ENCODE measurements at places on chromosomes 3 and 15.

DNA sequence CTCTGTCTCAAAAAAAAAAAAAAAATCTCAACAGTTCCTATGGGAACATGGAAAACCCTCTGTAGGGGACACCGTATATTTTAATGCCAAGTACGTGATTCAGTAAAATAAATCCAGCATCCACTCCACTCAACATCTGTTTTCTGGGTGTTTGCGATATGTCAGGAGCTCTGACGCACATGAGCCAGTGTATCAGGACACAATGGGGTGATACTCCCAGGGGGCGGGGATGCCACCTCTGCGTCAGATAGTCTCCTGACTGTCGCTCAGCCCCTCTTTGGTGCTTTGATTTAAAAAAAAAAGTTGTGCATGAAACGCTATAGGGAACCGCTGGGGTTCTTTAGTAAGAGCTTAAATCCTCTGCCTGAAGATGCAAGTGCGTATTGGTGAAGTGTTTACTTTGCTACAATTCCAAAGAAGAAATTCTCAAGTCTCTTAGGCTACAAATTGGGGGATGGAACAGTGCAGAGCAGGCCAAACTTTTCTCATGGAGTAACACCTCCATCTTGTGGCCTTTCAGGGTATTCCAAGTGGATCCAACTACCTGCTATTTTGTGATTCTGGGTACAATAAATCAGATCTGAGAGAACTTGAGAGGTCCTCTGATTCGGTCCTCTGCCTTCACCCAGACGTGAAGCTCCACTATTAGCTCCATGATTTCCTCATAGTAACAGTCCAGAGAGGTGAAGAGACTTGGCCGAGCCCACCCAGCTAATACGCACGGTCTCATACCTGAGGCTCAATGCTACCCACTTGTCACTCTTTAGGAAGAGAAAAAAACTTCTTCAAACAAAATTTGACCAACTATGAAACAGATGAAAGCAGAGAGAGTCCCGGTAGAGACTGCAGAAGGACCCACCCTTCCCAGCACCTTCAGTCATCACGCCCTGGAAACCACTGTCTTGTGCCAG, 9.3 kb upstream of the NR2E3 start:
- DNase-seq = no peak

- no peak for DNase-seq
These were observed 462.1 kb upstream of the ADAMTS9 start for GRCh38 chr3:65149877-65150276.

DNA sequence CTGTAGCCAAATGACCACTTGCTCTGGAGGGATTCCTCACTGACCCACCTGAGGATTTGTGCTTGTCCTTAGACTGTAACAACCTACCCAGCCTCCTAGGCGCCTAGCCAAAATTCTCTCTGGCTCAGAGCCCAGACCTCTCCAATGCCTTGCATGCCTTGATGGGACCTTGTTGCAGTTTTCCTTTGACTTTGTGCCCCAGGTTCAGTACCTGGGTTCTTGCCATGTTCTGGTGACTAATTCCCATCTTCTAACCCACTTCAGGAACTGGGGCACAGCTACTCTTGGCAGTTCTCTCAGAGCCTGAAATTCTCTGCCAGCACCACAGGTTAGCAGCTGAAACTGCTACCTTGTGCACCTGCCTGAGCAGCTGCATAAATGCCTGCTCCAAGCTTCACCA, 27.0 kb upstream of the UBE3A start:
- peak; percentile 69 for DNase-seq

DNA sequence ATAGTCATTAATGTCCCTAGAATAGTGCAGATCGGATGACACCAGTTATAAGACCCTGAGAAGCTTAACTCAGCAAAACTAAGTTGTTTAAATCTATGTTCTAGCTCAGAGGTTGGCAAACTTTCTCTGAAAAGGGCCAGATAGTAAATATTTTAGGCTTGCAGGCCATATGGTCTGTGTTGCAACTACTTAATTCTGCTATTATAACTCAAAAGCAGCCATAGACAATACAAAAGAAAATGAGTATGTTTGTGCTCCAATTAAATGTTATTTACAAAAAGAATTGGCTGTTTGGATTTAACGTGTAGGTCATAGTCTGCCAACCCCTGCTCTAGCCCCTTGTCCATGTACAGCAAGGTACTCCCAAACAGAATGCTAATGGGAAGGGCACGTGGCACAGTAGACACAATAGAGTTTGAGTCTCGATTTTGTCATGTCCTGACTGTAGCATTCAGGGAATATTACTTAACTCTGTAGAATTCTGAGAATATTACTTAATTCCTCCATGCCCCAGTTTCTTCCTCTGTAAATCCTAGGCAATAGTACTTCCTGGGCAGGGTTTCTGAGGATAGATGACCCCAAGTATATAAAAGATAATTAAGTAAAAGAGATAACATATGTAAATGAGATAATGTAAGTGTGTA, 70.5 kb upstream of the ATP2C1 start:
- DNase-seq = no peak

GRCh38 chr15:55703873-55704301, 39.1 kb downstream of the PRTG start:
- DNase-seq = no peak

DNA sequence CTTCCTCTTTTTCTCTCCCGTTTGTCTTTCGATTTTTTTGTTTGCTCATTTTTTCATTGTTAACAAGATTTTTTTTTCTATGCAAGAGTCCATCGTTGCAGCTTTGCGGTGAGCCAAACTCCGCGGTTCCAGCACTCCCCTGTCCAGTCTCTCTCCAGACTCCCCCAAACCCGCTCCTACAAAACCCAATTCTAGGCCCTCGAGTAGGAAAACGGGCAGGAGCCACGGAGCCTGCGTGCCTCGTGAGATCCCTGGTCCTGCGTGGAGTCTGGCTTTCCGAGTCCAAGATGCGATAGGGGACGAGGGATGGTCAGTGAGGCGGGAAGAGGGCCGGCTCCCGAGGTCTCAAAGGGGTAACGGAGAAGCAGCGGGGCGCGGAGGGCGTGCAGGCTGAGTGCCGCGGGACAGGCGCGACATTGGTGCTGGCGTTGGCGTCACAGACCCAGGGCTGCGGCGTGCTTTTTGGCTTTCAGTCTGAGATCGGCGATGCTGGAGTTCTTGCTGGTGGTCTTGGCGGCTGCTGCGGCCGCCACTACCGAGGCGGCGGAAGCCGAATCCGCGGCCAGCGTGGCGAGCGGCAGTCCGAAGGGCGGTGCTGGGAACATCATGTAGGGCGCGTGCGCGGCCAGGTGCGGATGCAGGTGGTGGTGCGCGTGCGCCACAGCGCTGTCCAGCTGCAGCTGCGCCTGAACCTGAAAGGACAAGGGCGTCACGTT, 8.5 kb downstream of the SHOX2 start:
- DNase-seq = peak; percentile 63

DNA sequence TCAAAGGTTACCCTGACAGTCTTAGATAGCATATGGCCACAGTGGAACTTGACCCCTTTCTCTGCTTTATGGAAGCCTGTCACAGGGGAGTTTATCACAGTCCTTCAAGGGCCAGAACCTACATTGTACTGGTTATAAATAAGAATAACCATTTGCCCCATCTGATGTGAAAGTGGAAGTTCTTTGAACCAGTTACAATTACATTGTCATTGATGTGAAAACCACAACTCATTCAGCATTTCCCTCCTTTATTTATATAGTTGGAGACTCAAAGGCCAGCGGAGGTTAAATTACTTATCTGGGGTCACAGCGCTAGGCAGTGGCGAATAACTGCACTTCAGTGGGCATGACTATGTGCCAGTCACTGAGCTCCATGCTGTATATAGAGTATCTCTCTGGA, 60.5 kb upstream of the TBC1D5 start:
- DNase-seq = no peak

GRCh38 chr15:70154718-70155347, 57.1 kb upstream of the TLE3 start:
- DNase-seq = no peak

- no peak for DNase-seq
These were observed 384.5 kb upstream of the NECTIN3 start for GRCh38 chr3:110687138-110687537.

- DNase-seq = no peak
These were observed 300.4 kb upstream of the STT3B start for GRCh38 chr3:31232055-31233025.

DNA sequence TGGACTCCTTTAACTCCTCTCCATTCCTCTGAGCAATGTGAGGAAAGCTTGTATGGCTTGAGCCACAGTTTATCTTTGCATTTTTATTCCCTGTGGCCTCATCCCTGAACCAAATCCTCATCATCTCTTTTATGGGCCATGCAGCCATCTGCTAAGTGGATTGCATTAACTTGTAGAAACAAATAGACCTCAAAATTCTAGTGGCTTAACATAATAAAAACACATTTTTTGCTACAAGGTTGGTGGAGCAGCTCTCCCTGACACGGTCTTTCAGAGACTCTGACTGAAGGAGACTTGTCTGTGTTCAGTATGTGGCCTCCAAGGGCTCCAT, 135.3 kb downstream of the RPL22L1 start:
- DNase-seq = no peak

GRCh38 chr15:38378161-38378560, 75.8 kb upstream of the FAM98B start:
- DNase-seq = peak; percentile 88

- DNase-seq = no peak
These were observed 2.1 kb upstream of the OXSR1 start for GRCh38 chr3:38163117-38163840.

- DNase-seq = no peak
These were observed 93.5 kb downstream of the FLNB start for GRCh38 chr3:58101499-58102389.

DNA sequence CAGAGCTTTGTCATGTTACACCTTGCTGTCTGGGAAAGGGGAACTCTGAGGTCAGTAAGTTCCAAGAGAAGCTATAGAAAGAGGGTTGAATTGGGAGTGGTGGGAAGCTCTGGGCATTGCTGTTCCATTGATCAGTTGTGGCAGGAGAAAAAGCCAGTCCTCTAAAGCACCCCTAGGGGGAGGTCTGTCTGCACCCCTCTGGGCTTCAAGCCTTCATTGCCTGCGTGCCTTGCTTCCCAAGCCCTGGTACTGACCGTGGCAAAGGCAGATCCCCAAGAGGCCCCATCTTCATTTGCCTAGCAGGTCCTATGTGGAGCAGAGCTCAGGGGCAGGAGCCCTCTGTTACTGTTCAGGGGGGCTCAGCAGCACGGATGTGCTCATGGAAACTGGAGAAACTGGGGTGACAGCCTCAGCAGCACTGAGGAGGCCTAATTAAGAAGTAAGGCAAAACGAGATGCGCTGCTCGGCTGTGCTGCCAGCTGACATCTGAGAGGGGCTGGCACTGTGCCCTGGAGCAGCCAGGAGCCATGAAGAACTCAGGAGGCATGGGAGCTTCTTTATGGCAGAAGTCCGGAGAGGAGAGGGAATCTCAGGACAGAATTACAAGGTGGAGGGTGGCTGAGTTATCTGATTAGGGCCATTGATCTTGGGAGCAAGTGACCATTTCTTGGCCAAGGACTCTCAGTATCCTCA, 270.9 kb downstream of the RPLP1 start:
- DNase-seq = peak; percentile 26
